ENCODE measurements at places on chromosomes 2 and 18.
A peak's percentile ranks its signal among the peaks of the same experiment; 100 is the strongest.

GRCh38 chr2:160918906-160919503, 241.2 kb upstream of the TANK start:
- H3K4me1 ChIP-seq = peaks cover 4% of the 10 kb centered on the region
- no peaks in the 10 kb centered on the region for H3K36me3 ChIP-seq

DNA sequence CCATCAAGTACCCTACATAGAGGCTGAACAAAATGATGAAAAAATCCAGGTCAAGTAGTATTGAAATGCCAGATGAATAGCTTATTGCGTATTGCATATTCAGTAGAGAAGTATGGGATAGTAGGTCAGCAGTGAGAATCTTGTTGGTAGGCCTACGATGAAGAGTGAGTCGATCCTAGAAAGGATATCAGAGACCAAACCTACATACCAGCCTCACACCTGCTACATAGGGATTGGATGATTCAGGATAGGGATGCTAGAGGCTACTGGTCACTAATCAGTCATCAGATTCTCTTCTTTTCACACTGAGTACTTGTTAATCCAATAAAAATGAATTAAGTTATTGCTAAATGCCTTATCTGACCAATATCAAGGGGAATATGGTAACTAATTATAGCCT, 274.5 kb downstream of the DSEL start:
- DNase-seq = no peak
- no peaks in the 10 kb centered on the region for H3K4me1 ChIP-seq
- H3K27ac ChIP-seq = no peak overlapping the region
- no peaks in the 10 kb centered on the region for H3K27me3 ChIP-seq

- H3K27ac ChIP-seq = no peak overlapping the region
- H3K27me3 ChIP-seq = no peaks in the 10 kb centered on the region
- H3K36me3 ChIP-seq = peaks cover 76% of the 10 kb centered on the region
- no peak for DNase-seq
- H3K4me3 ChIP-seq = no peak overlapping the region
Measured at GRCh38 chr2:187477051-187477450, 29.0 kb upstream of the CALCRL start.

DNA sequence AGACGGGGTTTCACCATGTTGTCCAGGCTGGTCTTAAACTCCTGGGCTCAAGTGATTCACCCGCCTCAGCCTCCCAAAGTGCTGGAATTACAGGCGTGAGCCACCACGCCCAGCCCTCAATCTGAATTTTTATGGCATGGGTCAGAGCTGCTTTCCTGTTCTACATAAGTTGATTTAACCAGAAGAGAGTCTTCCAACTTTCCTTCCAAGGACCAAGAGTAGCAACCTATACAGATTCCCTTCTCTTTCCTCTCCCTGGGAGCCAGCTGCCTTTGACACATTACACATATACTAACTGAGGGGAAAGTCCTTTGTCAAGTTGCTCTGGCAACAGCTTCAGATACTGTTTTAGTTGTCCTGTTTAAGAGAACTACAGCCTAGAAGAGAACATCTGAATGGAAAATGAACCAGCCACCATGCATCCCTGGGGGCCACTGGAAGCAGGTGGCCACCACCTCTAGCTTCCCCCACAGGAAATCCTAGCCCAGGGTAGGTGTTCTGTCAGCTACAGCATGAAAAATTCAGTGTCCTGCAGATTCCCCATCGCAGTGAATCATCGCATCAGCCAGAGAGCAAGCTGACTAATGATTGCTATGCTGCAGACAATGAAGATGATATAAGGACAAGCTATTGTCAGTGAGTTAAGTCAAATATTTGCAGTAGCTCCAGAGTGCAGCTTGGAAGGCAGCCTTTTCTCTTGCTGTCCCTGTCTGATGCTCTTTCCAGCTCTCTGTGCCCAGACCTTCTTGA, 62.9 kb downstream of the POMC start:
- no peak overlapping the region for H3K27ac ChIP-seq
- H3K4me1 ChIP-seq = peaks cover 7% of the 10 kb centered on the region
- no peaks in the 10 kb centered on the region for H3K27me3 ChIP-seq
- peak; percentile 51 for DNase-seq
- H3K36me3 ChIP-seq = no peaks in the 10 kb centered on the region

DNA sequence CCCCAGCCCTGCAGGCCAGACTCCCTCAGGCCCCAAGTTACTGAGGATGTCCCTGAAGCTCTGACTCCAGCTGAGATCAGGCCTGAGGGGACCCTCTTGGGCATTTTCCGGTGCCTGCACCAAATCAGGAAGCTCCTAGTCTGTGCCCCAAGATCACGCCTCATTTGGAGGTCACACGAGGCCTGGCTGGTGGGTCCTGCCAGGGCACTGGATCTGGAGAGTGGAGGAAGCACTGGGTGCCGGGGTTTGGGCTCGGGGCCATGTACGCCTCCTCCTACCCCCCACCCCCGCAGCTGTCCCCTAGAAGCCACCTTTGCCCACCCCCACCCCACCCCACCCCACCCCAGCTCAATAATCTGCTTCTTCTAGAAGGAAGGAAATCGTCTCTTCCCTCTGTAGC, 16.2 kb downstream of the SH2D6 start:
- DNase-seq = no peak
- H3K27ac ChIP-seq = no peak overlapping the region
- H3K27me3 ChIP-seq = no peaks in the 10 kb centered on the region
- H3K4me3 ChIP-seq = no peak overlapping the region

DNA sequence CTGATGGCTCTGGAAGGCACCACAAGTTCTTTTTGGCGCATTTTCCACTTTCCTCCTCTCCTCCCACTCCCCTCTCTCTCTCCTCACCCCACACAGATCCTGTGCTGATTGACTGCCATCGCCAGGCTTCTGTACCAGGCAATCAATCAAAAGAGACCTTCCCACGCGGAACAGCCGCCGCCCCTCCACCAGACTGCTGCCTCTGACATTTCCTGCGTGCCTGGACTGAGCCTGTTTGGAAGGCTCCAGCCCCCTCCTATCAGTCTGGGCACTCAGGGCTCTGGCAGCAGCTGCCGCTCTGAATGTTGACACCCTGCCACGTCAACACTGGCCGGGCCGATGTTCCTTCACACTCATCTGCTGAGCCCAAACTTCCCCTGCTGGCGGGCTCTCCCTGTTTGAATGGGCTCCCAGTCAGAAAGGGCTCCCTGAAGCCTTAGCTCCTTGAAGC, 467.7 kb downstream of the EPHA4 start:
- peak overlapping the region; percentile 42 for H3K4me3 ChIP-seq
- peak; percentile 52 for DNase-seq
- peaks cover 2% of the 10 kb centered on the region for H3K4me1 ChIP-seq
- no peak overlapping the region for H3K27ac ChIP-seq
- no peaks in the 10 kb centered on the region for H3K36me3 ChIP-seq
- no peaks in the 10 kb centered on the region for H3K27me3 ChIP-seq

GRCh38 chr18:75161256-75162028, 47.5 kb downstream of the PTGR3 start:
- H3K4me3 ChIP-seq = peak overlapping the region; percentile 81
- peaks cover 19% of the 10 kb centered on the region for H3K27me3 ChIP-seq
- no peak overlapping the region for H3K27ac ChIP-seq
- DNase-seq = peak; percentile 16
- no peaks in the 10 kb centered on the region for H3K36me3 ChIP-seq

DNA sequence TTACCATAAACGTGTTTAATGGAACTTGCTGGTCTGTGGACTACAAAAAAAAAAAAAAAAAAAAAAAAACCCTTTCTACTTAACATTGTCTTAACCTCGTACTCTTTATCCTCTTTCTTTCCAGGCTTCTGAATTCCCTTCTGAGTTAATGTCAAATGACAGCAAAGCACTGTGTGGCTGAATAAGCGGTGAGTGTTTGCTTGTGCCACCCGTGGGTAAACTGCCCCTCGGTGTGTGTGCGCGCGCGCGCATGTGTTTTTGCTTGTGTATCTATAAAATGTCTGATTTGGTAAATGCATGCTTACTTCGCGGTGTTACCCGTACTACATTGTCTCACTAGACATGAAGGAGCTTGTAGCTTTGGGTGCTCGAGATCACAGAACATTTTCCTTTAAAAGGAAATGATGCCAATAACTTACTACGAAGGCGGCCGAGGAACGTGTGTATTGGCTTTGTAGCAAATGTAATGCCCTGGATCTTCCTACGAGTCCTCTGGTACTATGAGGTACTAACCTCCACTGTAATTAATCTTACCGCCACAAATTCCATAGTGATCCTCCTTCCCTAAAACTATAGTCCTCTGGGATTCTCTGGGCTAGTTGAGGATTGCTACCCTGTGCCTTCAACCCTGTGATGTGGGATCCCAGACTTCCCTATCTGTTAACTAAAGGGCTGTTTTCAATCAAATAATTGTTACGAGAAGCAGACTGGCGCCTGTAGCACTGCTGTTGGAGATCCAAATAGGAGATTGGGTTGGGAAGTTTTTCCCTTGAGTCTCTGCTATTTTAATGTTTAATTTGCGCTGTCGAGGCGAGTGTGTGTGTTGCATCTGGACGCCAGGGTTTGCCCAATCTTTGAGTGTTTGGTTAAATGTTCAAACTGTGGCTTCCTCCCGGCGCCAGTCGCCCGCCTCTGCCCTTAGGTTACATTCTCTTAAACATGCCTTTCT, 1.1 kb downstream of the ID2 start:
- no peaks in the 10 kb centered on the region for H3K27me3 ChIP-seq
- peaks cover 21% of the 10 kb centered on the region for H3K4me1 ChIP-seq
- DNase-seq = peak; percentile 74

- H3K27me3 ChIP-seq = no peaks in the 10 kb centered on the region
- H3K36me3 ChIP-seq = peaks cover 2% of the 10 kb centered on the region
- no peak overlapping the region for H3K27ac ChIP-seq
- peaks cover 6% of the 10 kb centered on the region for H3K4me1 ChIP-seq
- H3K4me3 ChIP-seq = no peak overlapping the region
Measured at GRCh38 chr2:72993147-72993932, 76.0 kb downstream of the EMX1 start.

DNA sequence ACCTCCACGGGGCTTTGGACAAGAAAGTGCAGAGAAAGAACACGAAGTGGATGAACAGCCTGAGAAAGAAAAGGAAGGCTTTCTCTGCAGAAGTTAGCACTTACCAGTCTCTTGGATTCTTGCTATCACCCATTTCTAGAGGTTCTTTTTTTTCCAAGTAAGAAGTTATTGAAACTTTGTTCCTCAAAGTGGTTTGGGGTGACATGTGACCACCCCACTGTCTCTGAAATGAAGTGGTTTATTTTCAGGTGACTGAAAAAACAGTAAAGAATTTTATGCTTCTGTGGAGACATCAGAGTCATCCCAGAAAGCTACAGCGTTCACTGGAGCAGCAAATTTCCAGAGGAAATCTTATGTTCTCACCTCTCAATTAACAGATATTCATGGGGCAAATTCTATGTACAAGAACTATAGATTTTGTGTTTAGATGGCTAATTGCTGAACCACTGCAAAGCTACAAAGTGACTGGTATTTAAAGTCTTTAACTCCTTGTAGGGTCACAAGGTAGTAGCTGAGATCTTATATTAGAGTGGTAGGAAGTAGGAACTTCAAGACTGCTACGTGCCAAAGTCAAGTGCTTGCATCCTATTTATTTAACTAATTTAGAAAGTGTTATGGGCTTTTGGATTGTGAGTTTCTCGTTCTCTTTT, 267.5 kb downstream of the TGIF1 start:
- no peak overlapping the region for H3K27ac ChIP-seq
- H3K27me3 ChIP-seq = no peaks in the 10 kb centered on the region
- H3K36me3 ChIP-seq = no peaks in the 10 kb centered on the region
- no peak overlapping the region for H3K4me3 ChIP-seq
- no peak for DNase-seq
- H3K4me1 ChIP-seq = no peaks in the 10 kb centered on the region

DNA sequence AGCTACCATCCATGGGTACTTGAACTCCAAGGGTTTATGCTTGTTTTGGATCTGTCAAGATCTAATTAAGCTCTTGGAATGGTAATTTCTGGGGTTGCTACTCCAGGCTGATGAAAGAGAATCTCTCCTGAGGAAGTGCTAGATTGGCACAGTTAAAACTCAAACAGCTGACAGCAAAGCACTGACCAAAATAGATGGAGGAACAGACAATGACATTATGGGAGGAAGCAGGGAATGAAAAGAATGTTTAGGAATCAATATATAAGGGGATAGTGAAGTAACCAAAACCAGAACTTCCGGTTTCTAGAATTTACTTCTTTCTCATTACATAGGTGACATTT, 6.3 kb downstream of the THUMPD2 start:
- H3K4me1 ChIP-seq = peaks cover 2% of the 10 kb centered on the region
- no peak overlapping the region for H3K27ac ChIP-seq
- H3K27me3 ChIP-seq = no peaks in the 10 kb centered on the region
- H3K36me3 ChIP-seq = peaks cover 11% of the 10 kb centered on the region
- DNase-seq = no peak

- no peak overlapping the region for H3K4me3 ChIP-seq
- no peak overlapping the region for H3K27ac ChIP-seq
- no peaks in the 10 kb centered on the region for H3K27me3 ChIP-seq
- no peaks in the 10 kb centered on the region for H3K4me1 ChIP-seq
- no peaks in the 10 kb centered on the region for H3K36me3 ChIP-seq
Measured at GRCh38 chr2:46422717-46423394, 56.5 kb upstream of the TMEM247 start.

- no peaks in the 10 kb centered on the region for H3K4me1 ChIP-seq
- H3K4me3 ChIP-seq = no peak overlapping the region
- no peak for DNase-seq
- H3K27me3 ChIP-seq = no peaks in the 10 kb centered on the region
- H3K27ac ChIP-seq = no peak overlapping the region
- H3K36me3 ChIP-seq = no peaks in the 10 kb centered on the region
Measured at GRCh38 chr2:154620471-154620870, 78.0 kb upstream of the KCNJ3 start.

GRCh38 chr2:193584522-193584938, 1389.8 kb upstream of the TMEFF2 start:
- no peak overlapping the region for H3K27ac ChIP-seq
- H3K27me3 ChIP-seq = no peaks in the 10 kb centered on the region
- H3K4me3 ChIP-seq = no peak overlapping the region

- no peaks in the 10 kb centered on the region for H3K27me3 ChIP-seq
- no peaks in the 10 kb centered on the region for H3K36me3 ChIP-seq
- H3K4me3 ChIP-seq = no peak overlapping the region
- H3K4me1 ChIP-seq = no peaks in the 10 kb centered on the region
Measured at GRCh38 chr2:33788044-33788443, 188.9 kb upstream of the FAM98A start.

- DNase-seq = peak; percentile 83
- no peaks in the 10 kb centered on the region for H3K4me1 ChIP-seq
- no peaks in the 10 kb centered on the region for H3K36me3 ChIP-seq
- no peaks in the 10 kb centered on the region for H3K27me3 ChIP-seq
- peak overlapping the region; percentile 88 for H3K27ac ChIP-seq
Measured at GRCh38 chr18:31454066-31454708, 6.6 kb downstream of the DSG3 start.

GRCh38 chr2:124316133-124316532, 291.0 kb downstream of the CNTNAP5 start:
- H3K36me3 ChIP-seq = no peaks in the 10 kb centered on the region
- H3K4me1 ChIP-seq = no peaks in the 10 kb centered on the region
- H3K27me3 ChIP-seq = no peaks in the 10 kb centered on the region
- no peak overlapping the region for H3K4me3 ChIP-seq
- DNase-seq = no peak

DNA sequence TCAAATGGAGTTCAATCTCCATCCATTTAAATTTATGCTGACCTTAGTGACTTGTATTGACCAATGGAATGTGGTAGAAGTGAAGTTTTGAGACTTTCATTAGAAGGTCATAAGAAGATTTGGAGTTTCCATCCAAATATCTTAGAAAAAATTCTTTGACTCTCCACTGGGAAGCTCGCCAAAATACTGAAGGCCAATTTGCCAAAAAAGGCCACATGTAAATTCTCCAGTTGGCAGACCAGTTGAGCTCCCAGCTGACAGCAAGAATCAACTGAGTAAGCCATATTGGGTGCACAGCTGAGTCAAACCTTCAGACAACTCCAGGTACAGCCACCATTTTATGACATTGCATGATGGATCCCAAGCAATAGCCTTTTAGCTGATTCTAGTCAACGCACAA, 228.3 kb upstream of the SETBP1 start:
- no peaks in the 10 kb centered on the region for H3K4me1 ChIP-seq
- no peaks in the 10 kb centered on the region for H3K27me3 ChIP-seq
- no peak overlapping the region for H3K27ac ChIP-seq
- DNase-seq = no peak
- no peaks in the 10 kb centered on the region for H3K36me3 ChIP-seq
